Breast epithelium (tissue), 4 donors: ENCODE measurements at places on chromosomes 6 and 20.
A peak's percentile ranks its signal among the peaks of the same experiment; 100 is the strongest.

DNA sequence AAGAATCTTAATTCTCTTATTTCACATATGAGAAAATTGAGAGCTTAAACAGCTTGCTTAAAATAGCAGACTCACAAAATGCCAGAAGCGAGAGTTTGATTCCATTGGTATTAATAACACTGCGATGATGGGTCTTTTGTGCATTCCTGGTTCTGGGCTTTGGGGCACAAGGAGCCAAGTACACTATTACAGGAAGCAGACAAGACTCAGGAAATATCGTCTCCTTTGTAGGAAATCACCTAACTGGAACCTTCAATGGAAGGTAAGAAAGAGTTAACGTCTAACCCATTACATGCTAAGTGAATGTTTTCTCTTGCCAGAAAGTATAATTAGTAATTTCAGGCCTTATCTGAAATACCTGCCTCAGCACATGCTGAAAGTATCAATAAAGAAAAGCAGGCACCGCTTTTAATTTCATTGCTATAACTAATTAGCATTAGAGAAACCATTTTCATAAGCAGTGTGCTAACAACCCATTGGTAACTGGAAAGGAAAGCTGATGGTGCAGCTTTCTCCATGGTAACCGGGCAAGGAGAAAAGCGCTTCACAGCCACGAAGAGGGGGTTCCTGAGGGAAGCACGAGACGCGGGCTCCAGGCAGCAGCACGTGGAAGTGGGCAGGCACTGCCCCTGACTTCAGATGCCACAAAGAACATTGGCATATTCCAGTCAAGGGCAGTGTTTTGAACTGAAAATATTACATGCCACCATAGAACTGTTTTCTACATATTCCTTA is 206.7 kb upstream of the AGPAT4 start:
- H3K27ac ChIP-seq: no peak overlapping the region
- H3K27me3 ChIP-seq: no peaks in the 10 kb centered on the region
- H3K4me3 ChIP-seq: no peak overlapping the region
- H3K36me3 ChIP-seq: no peaks in the 10 kb centered on the region
- no peak for DNase-seq
- H3K4me1 ChIP-seq: no peaks in the 10 kb centered on the region

DNA sequence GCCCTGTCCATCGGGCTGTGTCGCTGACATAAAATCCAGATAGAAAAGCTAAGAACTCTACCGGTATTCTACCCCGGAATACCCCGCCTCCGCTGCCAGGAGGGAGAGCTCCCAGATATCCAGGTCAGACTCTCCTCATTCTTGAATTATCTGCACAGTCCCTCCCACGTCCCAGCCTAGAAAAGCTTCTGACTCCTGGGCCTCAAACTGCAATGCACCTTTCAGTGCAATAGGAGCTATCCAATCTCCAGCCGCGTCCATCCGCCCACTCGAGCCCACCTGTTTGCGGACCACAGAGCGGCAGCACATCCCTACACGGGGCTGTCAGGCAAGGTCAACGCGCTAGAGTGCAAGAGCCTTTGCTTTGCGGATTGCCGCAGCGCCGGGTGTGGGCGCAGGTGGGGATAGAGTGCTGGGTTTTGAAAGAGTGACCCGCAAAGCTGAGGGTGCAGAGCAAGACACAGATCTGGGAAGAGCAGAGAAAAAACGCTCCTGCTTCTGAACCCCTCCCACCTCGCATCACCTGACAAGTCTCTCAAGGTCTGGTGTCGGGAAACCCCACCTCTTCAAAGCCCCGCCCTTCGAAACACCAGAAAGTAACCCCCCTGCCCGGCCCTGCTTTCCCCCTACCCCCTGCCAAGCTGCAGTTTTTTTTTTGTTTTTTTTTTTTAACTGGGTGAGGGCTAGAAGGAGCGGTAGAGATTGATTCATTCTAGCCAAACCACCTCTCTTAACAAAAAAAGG is 1.3 kb downstream of the TAPBP start:
- H3K4me3 ChIP-seq: peak overlapping the region; percentile 62
- H3K36me3 ChIP-seq: no peaks in the 10 kb centered on the region
- no peaks in the 10 kb centered on the region for H3K27me3 ChIP-seq
- H3K27ac ChIP-seq: peak overlapping the region; percentile 98
- DNase-seq: peak; percentile 87

DNA sequence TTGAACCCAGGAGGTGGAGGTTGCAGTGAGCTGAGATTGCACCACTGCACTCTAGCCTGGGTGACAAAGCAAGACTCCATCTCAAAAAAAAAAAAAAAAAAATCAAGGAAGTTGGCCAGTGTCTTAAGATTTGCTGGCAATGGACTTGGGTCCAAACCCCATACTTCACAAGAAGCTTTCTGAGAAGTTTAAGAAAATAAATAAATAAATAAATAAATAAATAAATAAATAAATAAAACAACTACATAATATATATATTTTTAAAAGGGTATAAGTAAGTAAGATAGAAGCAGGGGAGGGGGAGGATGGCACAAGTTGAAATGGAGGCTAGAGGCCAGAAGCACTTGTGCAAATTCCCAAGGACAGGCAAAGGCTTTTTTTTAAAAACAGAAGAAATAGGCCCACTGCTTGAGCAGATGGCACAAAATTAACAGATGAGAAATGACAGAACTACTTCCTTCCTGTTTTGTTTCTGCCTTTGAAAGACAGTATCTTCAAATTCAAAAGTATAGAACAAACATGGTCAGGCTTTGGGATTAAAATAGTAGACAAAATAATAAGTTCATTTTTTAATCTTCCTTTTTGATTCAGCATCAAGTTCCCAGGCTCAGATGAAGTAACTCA is 287.7 kb downstream of the ALDH8A1 start:
- H3K27ac ChIP-seq: no peak overlapping the region
- no peaks in the 10 kb centered on the region for H3K36me3 ChIP-seq
- no peak for DNase-seq
- no peaks in the 10 kb centered on the region for H3K27me3 ChIP-seq
- no peaks in the 10 kb centered on the region for H3K4me1 ChIP-seq

DNA sequence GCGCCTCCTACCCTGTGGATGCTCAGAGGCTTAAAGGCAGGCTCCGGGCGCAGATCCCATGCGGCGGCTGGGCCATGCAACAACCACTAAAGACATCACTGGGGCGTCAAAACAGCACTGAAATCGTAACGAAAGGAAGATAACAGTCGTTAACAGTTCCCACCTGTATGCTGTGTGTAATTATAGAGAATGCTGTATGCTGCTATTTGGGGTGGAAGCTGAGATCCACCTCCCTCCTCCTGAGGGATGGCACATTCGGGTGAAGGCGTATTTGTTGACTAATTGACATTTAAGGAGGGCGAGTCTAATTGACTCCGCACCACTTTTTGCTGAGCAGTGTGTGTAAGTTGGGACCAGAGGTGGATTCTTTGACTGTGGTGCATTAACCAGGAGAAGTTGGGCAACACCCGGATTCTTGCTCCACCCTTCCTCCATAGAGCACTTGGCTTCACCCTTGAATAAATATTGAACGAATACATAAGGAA is 687 bp downstream of the SLC35A1 start:
- H3K4me1 ChIP-seq: no peaks in the 10 kb centered on the region
- H3K27me3 ChIP-seq: no peaks in the 10 kb centered on the region
- H3K27ac ChIP-seq: peak overlapping the region; percentile 96
- no peak for DNase-seq

GRCh38 chr6:135521431-135521830 is 23.9 kb upstream of the AHI1 start:
- H3K27me3 ChIP-seq: no peaks in the 10 kb centered on the region
- H3K27ac ChIP-seq: no peak overlapping the region
- H3K4me1 ChIP-seq: no peaks in the 10 kb centered on the region

DNA sequence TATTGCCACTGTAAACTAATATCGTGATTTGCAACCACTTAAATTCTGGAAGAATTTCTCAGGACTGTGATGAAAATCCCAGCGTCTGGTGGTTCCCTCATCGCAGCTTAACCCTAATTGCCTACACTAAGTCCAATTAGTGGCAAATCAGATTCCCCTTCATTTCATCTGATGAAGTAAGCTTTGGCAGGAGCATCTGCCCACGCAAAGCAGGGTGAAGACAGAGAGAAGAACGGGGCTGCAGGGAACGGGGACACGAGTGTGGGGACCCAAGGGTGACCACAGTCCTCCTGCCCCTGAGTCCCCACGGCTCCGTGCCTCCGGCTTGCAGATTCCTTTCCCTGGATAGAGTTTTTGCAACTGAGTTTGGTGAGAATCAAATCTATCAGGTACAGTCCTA is 159.5 kb downstream of the LY86 start:
- no peak overlapping the region for H3K4me3 ChIP-seq
- no peaks in the 10 kb centered on the region for H3K27me3 ChIP-seq
- no peak for DNase-seq
- no peaks in the 10 kb centered on the region for H3K36me3 ChIP-seq
- H3K27ac ChIP-seq: peak overlapping the region; percentile 85

GRCh38 chr6:21138336-21139069 is 455.0 kb upstream of the SOX4 start:
- H3K27me3 ChIP-seq: no peaks in the 10 kb centered on the region
- no peaks in the 10 kb centered on the region for H3K36me3 ChIP-seq
- no peak for DNase-seq
- no peaks in the 10 kb centered on the region for H3K4me1 ChIP-seq

DNA sequence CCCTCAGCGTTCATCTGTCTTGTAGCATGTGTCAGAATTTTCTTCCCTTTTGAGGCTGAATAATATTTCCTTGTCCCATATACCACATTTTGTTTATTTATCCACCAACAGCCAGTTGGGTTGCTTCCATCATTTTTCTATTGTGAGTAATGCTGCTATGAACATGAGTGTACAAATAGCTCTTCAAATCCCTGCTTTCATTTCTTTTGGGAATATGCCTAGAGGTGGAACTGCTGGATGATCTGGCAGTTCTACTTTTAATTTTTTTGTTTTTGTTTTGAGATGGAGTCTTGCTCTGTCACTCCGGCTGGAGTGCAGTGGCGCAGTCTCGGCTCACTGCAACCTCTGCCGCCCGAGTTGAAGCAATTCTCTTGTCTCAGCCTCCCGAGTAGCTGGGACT is 64.7 kb downstream of the SASH1 start:
- no peak for DNase-seq
- no peaks in the 10 kb centered on the region for H3K36me3 ChIP-seq
- H3K27ac ChIP-seq: peak overlapping the region; percentile 80
- no peaks in the 10 kb centered on the region for H3K27me3 ChIP-seq
- H3K4me1 ChIP-seq: no peaks in the 10 kb centered on the region

DNA sequence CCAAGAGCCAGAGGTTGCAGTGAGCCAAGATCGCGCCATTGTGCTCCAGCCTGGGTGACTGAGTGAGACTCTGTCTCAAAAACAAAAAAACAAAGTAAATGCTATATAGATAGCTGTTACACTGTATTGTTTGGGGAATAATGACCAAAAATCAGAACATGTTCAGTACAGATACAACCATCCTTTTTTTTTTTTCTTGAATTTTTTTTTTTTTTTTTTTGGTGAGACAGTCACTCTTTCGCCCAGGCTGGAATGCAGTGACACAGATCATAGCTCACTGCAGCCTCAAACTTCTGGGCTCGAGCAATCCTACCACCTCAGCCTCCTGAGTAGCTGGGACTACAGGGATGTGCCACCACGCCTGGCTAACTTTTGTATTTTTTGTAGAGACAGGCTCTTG is 63.7 kb downstream of the BCAS4 start:
- H3K27me3 ChIP-seq: no peaks in the 10 kb centered on the region
- no peak for DNase-seq
- no peaks in the 10 kb centered on the region for H3K36me3 ChIP-seq
- no peak overlapping the region for H3K4me3 ChIP-seq
- H3K27ac ChIP-seq: no peak overlapping the region

GRCh38 chr20:38935285-38935684 is 9.1 kb downstream of the FAM83D start:
- no peak overlapping the region for H3K27ac ChIP-seq
- no peak for DNase-seq
- no peaks in the 10 kb centered on the region for H3K36me3 ChIP-seq
- no peak overlapping the region for H3K4me3 ChIP-seq
- no peaks in the 10 kb centered on the region for H3K4me1 ChIP-seq
- H3K27me3 ChIP-seq: no peaks in the 10 kb centered on the region

DNA sequence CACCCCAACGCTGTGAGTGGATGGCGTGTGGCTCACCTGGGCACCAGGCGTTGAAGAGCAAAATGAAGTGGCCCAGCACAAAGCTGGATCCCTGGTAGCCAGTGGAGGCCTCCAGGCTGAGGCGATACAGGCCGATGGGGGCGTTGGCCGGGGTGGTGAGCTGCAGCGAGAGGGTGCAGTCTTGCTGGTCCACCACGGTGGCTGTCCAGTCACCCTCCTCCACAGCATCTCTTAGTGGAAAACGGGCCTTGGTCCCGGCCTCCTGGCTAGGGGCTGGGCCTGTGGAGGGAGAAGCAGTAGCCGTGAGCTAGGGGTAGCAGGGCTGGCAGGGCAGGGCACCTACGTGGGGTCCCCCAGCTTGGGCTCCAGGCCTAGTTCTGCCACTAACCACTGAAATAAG is 9.3 kb downstream of the TGM2 start:
- H3K36me3 ChIP-seq: no peaks in the 10 kb centered on the region
- H3K4me3 ChIP-seq: no peak overlapping the region
- H3K27me3 ChIP-seq: no peaks in the 10 kb centered on the region
- no peaks in the 10 kb centered on the region for H3K4me1 ChIP-seq
- no peak overlapping the region for H3K27ac ChIP-seq

- no peaks in the 10 kb centered on the region for H3K36me3 ChIP-seq
- H3K27ac ChIP-seq: peak within 1 kb of the TSS; percentile 74
- DNase-seq: no peak
- H3K4me1 ChIP-seq: no peaks in the 10 kb centered on the region
- no peaks in the 10 kb centered on the region for H3K27me3 ChIP-seq
- peak within 1 kb of the TSS; percentile 74 for H3K4me3 ChIP-seq
Measured at GRCh38 chr20:44651684-44652423, at the start of gene ADA. TSS of gene ADA (minus strand) at chr20:44651699. CDS start at chr20:44651607, 92 bp downstream.

DNA sequence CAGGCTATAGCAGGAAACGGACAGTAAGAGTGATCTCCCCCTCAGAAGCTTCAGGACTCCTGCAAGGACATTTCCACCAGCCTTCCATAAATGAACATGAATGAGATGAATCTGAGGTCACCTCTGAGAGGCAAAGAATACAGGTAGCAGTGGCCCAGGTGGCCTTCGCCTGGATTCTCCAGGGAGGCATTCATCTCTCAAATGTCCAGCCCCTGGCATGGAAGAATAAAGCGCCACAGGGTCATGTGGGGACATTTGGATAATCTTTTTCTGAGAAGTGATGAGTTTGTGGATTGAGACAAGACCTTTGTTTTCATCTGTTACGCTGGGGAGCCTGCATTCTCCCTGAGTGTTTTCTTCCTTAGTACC is 2.9 kb downstream of the GMPR start:
- no peaks in the 10 kb centered on the region for H3K36me3 ChIP-seq
- no peaks in the 10 kb centered on the region for H3K27me3 ChIP-seq
- no peak overlapping the region for H3K4me3 ChIP-seq
- no peak for DNase-seq
- H3K4me1 ChIP-seq: no peaks in the 10 kb centered on the region
- H3K27ac ChIP-seq: no peak overlapping the region

DNA sequence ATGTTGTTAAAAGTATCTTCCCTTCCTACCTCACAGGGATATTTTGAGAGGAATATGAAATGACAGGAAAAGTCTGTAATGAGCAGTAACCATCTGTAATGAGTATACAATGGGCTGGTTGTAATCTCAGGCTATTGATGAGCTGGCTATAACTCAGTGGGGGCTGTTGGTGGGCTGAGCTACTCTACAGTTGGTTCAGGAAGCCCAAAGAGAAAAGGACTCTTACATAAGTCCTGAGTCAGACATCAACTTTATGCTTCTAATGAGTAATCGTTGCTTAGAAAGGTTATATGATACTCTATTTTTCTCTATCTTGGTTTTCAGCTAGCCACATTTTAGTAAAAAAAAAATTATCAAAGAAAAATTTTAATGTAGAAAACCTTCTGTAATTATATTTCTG is 26.4 kb downstream of the ZNF391 start:
- H3K27ac ChIP-seq: no peak overlapping the region
- H3K36me3 ChIP-seq: no peaks in the 10 kb centered on the region
- DNase-seq: no peak
- no peaks in the 10 kb centered on the region for H3K27me3 ChIP-seq

- no peak overlapping the region for H3K4me3 ChIP-seq
- no peaks in the 10 kb centered on the region for H3K27me3 ChIP-seq
- H3K27ac ChIP-seq: no peak overlapping the region
Measured at GRCh38 chr6:115091461-115091860, 748.6 kb upstream of the HS3ST5 start.
